AG04450 (cell line): ENCODE measurements at places on chromosomes 7 and 10. TPM values are rescaled to one million over a fixed set of nuclear protein-coding genes. Genes with fewer than 3 reads are reported as not detected.

CPA4 gene
- polyA plus RNA-seq, result 65.7 and 71.8 TPM in 2 replicates

MOGAT3 gene
- not detected in 2 replicates for polyA plus RNA-seq

ITPRID1 gene
- polyA plus RNA-seq, result not detected in 2 replicates

AKR1C2 gene
- 8.2 and 16.3 TPM in 2 replicates for polyA plus RNA-seq

LRRC17 gene
- polyA plus RNA-seq, result 813 and 964 TPM in 2 replicates

MINDY4 gene
- polyA plus RNA-seq, result 1.8 and 2.4 TPM in 2 replicates

MYL10 gene
- polyA plus RNA-seq, result not detected in 2 replicates

TRIM50 gene
- polyA plus RNA-seq, result not detected in 2 replicates

GPR85 gene
- 5.0 and 6.6 TPM in 2 replicates for polyA plus RNA-seq

CHPF2 gene
- polyA plus RNA-seq, result 32.9 and 42.2 TPM in 2 replicates

HK1 gene
- 31.9 and 37.4 TPM in 2 replicates for polyA plus RNA-seq

CAMK2B gene
- 0.12 TPM in 1 of 2 replicates, not detected in the other for polyA plus RNA-seq

FASTK gene
- 44.1 and 59.9 TPM in 2 replicates for polyA plus RNA-seq
